Left renal pelvis (tissue), 4 donors: ENCODE measurements at places on chromosomes 3 and 15. TPM values are rescaled to one million over a fixed set of nuclear protein-coding genes. Genes with fewer than 3 reads are reported as not detected.

GRCh38 chr15:37104424-37104981 lies 4.2 kb upstream of the MEIS2 start:
- DNase-seq = no peak

GRCh38 chr15:50192926-50193620 lies 11.1 kb downstream of the SLC27A2 start:
- DNase-seq = no peak

- no peak for DNase-seq
Observed at GRCh38 chr15:64443747-64444621, 16.4 kb upstream of the ZNF609 start.

DNA sequence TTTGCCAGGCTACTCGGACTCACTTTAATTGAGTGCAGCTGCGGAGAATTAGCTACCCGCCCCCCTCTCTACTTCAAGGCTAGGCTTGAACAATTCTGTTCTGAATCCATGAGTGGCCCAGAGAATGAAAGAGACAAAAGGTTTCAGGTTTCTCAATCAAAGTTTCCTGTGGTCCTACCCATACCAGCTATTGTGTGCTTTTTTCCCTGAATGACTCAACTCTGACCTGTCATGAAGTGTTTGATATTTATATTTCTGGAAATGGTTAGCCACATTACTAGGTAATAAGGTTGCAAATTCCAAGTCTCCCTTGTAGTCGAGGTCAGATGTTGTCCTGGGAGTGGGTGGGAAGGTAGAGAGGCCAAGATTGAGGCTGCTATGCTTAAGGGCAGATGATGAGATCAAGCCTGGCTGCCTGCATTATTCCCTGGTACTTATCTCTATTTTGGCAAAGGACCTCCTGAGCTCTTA lies 392.7 kb upstream of the TBL1XR1 start:
- DNase-seq = no peak

GRCh38 chr3:36480911-36481648 lies 100.8 kb downstream of the STAC start:
- DNase-seq = no peak

DNA sequence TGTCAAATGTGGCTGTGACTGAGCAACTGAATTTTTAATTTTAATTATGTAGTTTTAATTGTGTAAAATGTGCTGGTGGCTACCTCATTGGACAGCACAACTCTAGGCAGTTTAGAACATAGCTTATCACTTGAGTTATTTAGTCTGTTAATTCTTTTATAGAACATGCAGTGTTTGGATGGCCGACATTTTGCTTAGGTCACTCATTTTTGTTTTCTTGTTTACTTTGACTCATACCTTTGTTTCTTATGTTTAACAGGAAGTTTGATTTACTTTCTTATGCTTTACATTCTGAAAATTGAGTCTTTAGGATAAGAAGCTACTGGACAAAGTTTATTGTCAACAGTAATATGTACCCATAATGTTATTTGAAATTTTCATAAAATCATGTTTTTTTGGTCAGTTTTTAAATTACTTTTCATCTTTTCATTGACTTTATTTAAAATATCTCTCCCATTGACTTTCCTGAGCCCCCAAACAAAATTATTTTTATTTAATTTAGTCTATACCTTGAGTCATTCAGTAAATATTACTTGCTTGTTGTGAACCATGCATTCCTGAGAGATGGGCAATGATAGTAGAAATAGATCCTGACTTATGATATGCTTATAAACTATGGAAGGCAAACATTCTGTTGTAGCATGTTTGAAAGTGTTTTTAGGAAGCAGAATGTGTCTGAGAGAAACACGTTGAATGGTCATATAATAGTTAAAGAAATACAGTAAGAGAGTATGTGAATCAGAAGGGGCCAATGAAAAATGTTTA lies 60.6 kb downstream of the TCF12 start:
- no peak for DNase-seq

DNA sequence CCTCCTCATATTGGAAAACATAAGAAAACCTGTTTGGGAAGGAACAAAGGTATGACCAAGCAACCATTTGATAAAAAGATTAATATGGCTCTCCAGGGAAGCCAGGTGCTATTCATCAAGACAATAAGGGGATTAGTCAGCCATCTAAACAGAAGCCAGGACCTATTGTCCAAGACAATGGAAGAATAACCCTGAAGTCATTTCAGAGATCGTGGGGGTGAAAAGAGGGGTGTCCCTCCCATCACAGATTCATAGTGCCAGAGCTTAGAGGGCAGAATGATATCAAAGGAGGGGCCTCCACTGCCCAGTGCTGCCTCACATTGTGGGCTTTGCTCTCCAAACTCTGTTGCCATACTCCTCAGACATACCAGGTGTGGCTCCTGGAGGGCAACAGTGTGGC lies 73.5 kb downstream of the DAPK2 start:
- DNase-seq = no peak

DNA sequence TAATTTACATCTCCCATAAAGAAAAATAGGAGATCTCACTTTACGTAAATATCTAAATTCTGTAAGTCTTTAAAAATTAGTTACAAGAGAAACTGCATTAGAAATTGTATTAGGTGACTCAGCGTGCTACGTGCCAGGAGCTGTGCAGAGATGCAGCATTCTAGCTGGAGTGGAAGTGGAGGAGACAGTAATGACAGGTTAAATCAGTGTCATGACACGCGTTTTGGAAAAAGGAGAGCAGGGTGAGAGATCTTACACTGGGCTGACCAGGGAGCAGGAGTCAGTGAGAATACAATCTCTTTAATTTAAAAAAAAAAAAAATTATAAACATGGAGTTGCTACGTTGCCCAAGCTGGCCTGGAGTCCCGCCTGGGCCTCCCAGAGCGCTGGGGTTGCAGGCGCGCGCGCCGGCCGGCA lies 635 bp downstream of the TUBGCP5 start:
- no peak for DNase-seq

DNA sequence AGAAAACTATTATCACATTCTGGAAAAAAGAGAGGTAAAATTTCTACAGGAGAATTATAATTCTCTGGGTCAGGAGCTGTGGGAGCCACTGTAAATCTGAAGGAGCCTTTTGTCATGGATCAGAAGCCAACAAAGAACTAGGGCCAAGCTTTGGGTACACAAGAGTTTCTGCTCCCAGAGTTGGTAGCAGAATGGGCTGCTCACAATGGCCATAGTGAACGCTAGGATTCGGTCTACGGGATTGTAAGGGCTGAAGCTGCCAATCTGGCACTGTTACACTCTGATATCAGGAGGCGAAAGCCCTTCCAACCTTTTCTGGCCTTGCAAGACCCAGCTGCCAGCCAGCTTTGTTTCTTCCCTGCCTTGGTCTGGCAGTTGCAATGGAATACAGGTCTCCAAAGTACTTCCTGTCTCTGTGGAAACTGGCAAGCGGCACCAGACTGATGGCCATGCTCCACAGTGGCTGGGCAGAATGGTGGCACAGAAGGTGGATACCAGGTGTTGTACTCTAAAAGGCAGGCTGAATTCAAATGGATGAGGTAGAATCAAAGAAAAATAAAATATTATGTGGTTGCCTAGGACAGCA lies 831.7 kb downstream of the CADM2 start:
- no peak for DNase-seq

DNA sequence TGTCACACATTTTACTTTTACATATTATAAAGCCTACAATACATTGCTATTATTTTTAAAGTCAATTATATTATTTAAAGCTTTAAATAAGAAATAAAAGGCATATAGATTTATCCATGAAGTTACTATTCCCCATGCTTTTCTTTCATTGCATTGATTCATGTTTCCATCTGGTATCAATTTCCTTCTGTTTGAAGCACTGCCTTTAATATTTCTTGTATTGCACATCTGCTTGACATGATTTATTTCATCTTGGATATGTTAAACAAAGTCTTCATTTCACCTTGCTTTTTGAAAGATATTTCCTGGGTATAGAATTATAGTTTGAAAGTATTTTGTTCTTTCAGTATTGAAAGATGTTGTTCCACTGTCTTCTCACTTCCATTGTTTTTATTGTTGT lies 174.3 kb upstream of the MBNL1 start:
- no peak for DNase-seq

- DNase-seq = no peak
Observed at GRCh38 chr15:68667800-68668625, 89.2 kb downstream of the CORO2B start.

- no peak for DNase-seq
Observed at GRCh38 chr15:86328658-86329057, 249.0 kb downstream of the AGBL1 start.

The LCTL gene
- polyA plus RNA-seq = 0.19 TPM

The GP5 gene
- 0.67 TPM for polyA plus RNA-seq

The HRG gene
- polyA plus RNA-seq = 1.8 TPM
